ENCODE measurements at places on chromosomes 2 and 18.

DNA sequence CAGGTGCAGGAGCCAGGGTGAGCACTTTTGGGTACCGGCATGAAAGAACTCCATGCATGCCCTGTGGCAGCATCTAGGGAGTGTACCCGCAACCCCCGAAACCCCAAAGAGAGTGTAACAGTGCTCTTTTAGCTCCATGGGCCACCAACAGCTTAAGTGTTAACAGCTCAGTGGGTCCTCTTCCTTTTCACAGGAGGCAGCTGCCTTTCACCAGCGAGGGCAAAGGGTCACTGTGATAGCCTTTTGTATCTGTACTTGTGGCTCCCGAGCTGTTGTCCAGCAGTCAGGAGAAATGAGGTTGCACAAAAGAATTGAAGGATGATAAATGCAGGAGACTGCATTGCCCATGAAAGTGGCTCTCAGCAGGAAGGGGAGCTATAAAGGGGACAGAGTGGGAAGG, 1166.3 kb upstream of the ACVR2A start:
- DNase-seq: no peak

DNA sequence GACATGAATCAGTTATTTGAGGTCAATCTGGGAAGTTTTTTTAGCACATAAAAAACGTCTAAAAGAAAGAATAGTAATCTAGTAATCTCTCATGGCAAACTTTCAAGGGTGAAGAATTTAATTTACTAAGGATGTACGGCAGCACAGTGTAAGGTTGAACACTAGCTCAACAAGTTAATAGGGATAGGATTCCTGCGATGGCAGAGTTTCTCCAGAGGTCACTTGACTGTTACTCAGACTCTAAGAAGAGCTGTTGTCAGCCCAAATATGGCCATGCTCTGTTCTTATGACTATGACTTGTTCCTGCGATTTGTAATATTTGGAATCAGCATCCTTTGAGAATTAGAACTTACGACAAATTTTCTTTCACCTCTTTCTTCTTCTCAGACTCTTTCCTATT, 553.3 kb upstream of the TNP1 start:
- DNase-seq: no peak

GRCh38 chr2:168587307-168587706, 131.2 kb downstream of the CERS6 start:
- DNase-seq: no peak

- no peak for DNase-seq
Measured at GRCh38 chr18:50090370-50091312, 104.3 kb downstream of the MYO5B start.

DNA sequence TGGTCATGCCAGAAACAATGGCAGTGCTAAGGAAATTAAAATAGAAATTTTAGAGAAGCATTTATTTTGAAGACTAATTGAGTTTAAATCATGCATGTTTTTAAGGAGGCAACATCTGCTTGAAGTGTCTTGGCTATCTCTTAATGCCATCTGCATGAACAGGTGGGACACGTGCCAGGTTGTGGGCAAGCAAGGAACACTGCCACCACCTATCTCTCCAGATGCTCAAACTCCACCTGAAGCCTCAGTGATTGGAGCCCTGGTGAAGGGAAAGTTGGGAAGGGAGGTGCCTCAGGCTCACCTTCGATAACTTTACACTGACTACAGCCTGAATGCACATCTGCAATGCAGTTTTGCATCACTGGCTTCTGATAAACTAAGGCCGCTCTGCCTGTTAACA, 91.5 kb downstream of the TPGS2 start:
- DNase-seq: no peak

All from nephron progenitor cell (in vitro differentiated cells).